Activated CD4-positive, alpha-beta T cell treated with anti-CD3 and anti-CD28 coated beads, Interleukin-2, amount 10 ng/mL, durations not matched to agents 7 days and 5 days (primary cell): ENCODE measurements at places on chromosomes 2 and 18.

- DNase-seq = no peak
These were observed 14.0 kb downstream of the DNAH7 start for GRCh38 chr2:196054631-196055030.

- DNase-seq = no peak
These were observed 1957.7 kb upstream of the CELF4 start for GRCh38 chr18:39523281-39523680.

- DNase-seq = no peak
These were observed 59.0 kb downstream of the BIN1 start for GRCh38 chr2:127047716-127048617.

DNA sequence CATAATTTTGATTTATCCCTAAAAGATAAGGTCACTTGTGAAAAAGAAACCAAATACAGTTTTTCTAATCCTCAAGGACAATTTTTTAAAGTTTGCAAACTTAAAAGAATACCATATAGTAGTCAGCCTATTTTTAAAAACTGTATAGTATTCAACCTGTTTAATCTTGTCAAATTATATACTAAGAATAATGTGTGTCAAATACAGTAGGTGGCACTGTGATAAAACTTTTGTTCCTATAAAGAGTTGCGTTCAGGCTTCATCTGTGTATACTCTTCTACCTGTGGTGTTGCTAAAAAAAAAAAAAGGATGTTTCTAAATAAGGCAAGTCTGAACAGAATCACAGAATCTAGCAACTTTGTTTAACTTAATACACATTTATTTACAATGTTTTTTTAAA is 68.6 kb downstream of the CCDC138 start:
- no peak for DNase-seq

GRCh38 chr18:62710417-62710816 is 4.9 kb upstream of the PHLPP1 start:
- DNase-seq = no peak

DNA sequence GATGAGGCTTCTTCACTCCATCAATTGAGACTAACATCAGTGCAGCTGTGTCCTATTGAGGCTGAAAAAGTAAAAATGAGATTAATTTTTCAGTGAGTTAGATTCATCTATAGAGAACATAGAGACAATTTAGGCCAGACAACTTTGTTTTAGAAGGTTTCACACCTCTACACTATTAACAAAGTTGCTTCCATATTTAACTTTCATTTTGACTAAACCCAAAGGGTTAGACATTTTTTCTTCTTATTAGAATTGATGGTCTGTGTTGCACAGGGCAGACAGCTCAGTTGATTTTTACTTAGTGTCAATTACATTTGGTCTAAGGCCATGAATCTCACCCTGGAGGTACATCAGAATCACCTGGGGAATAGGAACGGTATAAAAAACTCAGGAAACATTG is 130.2 kb upstream of the NXPH2 start:
- no peak for DNase-seq

GRCh38 chr2:54471221-54471711 is 15.1 kb downstream of the SPTBN1 start:
- no peak for DNase-seq

GRCh38 chr18:63895190-63895589 is 7.7 kb downstream of the SERPINB2 start:
- DNase-seq = no peak

GRCh38 chr2:169362118-169362893 is at the start of gene LRP2:
Gene LRP2, minus strand, starts transcription at chr2:169362534. Its CDS starts 135 bp downstream, at chr2:169362399.
- DNase-seq = peak; percentile 24
